ENCODE measurements at places on chromosomes 16 and 17. TPM values are rescaled to one million over a fixed set of nuclear protein-coding genes. Genes with fewer than 3 reads are reported as not detected.

DNA sequence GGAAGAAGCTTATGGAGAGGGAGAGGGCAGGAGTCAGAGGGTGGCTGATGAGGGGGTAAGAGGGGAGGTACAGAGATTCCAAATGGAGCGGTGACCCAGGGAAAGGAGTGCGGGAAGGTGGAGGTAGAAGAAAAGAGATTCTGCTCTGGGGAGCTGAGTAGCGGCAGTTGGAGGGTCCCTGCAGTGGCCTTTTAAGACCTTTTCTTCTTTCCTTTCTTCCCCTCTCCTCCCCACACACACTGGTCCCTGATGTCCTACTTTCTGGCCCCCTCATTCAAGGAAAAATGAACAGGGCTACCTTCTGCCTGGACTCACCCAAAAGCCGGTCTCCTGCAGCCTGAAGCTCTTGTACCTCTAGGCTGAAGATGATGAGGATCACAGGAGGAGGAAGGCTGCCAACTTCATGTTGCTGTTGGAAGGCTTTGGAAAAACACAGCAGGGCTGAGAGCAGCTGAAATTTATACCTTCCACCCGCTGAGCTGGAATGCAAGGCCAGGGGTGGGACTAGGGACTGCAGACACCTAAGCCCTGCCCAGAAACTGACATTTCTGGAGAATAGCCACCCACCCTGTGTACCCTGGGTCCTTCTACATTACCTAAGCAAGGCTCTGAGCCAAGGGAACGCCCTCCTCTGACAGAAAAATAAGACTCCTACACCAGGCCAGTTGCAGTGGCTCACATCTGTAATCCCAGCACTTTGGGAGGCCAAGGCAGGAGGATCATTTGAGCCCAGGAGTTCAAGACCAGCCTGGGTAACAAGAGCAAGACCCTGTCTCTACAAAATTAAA, 9.4 kb upstream of the HEATR6 start:
- no peak for DNase-seq

DNA sequence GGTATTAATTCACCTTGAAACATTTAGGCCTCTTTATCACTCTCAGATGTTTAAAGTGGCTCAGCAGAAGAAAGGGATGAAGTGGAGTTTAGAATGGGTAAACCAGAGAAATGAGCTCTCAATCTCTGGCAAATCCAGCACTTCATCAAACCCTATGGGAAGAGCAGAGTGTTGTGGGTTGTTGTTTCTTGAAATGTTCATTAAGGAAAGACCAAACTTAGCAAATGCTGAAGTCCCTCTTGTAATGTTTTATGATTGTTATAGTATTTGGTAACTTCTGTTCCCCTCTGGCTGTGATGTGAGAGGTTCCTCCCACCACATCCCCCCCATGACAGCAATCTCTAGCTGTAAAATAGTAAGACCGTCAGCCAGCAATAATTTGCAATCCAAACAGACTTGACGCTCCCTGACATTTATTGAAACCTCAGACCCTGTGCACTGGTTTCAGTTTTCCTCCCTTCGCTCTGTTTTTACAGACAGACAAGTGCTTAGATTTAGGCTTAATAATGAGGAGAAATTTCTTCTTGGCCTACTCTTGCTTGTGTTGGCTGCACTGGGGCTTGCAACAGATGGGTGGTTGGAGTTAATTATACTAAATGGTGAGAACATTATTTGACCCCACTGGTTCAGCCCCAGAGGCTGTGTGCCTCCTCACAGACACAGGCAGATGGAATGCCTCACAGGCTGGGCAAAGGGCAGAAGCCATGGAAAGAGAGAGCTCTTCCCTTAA, 609.4 kb upstream of the SOX9 start:
- DNase-seq: no peak

DNA sequence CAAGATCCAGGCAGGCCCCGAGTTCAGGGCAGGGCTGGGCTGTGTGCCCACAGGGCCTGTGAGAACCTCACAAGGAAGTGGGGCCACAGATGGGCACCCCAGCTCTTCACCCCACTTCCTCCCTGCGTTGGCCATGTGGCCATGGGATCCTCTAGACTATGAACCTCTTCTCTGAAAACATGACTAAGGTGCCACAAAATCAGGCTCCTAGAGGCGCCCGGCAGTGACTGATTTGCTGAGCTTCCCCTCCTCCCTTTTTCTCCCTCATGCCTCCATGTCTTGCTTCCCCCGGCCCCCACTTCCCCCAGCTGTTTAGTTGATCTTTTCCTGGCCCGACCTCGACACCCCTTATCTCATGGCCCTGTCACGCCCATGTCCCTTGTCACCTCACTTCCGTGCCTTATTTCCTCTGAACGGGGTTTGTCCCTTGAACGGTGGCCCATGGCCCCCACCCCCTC, 87.1 kb downstream of the KCNJ12 start:
- DNase-seq: no peak

Gene NECAB2
- total RNA-seq: 0.80 TPM

DNA sequence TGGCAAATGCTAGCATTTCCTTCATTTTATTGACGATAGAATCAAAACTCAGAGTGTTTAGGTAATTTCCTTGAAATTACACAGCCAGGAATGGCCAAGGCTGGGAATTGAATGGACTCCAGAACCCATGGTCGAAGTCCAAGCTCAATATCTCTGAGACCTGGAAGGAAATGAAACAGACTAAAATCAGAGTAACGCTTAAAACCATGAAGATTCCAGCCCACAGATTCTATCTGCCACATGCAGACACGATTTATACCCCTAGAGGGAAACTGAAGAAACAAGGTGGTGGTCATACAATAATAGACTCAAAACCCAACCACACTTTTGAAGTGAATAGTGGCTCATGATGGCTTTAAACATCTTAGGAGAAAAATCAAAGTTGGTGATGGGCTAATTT, 95.6 kb downstream of the PRKCA start:
- DNase-seq: no peak

GRCh38 chr17:15237106-15237425, 28.1 kb downstream of the PMP22 start:
- DNase-seq: no peak

Gene CDK5R1
- total RNA-seq: 1.3 TPM

GRCh38 chr17:73955616-73956015, 247.9 kb upstream of the RPL38 start:
- DNase-seq: no peak

DNA sequence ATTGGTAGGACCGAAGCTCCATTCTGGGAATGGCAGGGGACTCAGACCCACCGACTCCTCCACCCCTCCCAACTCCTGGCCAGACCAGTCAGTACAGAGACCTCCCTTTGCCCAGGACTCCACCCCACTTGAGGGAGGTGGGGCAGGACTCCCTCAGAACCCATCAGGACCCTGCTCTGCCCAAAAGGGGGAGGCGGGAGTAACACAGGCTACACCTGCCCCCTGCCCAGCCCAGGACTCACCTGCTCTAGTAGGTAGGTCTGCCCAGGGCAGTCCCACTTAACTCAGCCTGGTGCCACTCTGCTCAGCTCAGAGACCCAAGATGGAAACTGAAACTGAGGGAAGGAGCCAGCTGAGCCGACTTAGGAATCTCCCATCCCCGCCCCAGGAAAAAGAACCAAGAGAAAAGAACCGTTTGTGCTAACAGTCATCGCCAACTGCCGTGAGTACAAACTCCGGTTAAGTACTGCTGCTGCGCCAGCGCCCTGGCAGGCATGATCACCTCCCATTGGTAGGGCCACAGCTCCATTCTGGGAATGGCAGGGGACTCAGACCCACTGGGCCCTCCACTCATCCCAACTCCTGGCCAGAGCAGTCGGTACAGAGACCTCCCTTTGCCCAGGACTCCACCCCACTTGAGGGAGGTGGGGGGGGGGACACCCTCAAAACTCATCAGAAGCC, 503 bp downstream of the DHX58 start:
- DNase-seq: no peak

- DNase-seq: no peak
These were observed at the start of gene CIBAR2 for GRCh38 chr16:85112364-85112763. CIBAR2 (minus strand) TSS chr16:85112472; CDS start chr16:85112352, 120 bp downstream.

DNA sequence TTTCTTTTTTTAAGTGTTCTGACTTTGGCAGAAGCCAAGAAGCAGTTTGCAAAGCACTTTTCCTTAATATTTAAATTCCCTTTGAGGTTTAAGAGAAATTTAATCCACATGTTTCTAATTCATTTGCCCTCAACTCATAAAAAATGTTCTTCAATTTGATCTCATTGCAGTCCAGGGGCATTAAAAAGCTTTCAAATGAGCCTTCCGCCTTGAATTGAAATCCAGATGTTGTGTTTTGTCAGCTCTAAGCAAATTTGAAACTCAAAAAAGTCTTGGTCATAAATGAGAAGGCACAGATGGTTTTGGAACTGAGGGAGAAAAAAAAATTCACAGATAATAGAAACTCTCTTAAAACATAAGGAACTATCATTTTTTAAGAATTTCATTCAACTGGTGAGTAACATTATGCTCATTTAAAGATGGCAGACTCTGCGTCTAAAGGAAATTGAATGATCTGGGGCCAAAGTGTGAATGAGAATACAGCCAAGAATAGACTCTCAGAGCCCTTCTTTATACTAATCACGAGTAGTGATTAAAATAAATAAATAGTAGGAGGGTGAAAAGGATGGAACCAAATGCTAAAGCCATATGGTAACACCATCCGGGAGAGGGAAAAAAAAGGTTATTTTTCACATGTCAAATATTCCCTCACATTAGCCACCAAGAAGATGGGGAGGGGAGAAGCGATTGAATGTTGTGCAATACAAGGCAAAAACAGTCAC, 1304.7 kb downstream of the CDH8 start:
- DNase-seq: no peak

Gene KCNH6
- total RNA-seq: not detected

GRCh38 chr17:8941520-8941919, 24.0 kb downstream of the PIK3R5 start:
- no peak for DNase-seq

DNA sequence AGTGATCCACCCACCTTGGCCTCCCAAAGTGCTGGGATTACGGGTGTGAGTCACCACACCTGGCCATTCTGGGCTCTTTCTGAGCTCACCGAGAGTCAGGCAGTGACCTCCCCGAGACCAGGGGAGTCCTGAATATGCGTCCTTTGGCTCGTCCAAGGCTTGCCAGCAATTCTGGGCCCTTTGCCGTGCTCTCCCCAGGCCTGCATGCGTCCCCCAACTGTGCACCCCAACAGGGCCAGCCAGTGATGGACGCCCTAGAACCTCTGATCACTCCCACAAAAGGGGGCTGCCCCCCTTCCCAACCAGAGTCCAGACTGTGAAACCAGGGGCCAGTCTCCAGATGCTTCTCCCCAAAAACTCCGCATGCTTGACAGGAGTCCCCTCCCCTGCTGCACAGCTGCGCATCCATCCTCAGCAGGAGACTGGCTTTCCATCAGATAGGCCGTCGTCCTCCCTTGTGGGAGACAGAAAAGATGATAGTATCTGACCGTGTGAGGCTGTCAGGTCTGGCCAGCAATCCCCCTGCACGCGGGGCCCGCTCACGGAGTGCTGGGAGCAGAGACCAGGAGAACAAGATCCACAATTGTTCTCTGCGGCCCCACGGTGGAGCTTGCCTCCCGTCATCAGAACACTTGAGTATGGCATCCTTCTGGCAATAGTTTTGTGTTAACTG, 15.5 kb downstream of the HS3ST6 start:
- no peak for DNase-seq

DNA sequence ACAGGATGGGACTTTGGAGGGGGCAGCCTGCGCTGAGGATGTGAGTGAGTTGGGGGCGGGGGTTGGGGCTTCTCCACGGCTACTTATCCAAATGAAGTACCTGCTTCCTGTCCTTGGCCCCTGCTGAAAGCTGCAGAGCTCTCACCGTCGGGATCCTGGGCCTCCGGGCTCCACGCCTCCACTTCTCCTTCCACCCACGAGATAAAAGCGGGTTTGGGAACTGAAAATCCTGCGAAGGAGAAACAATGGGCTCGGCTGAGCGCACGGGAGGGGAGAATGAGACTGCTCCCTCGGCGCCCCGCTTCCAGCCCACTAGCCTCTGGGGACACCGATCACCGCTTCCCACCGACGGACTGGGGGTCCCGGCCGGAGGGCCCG, 486 bp downstream of the ZNF785 start:
- no peak for DNase-seq

- DNase-seq: no peak
These were observed 143.7 kb downstream of the CDH8 start for GRCh38 chr16:61892531-61892930.

DNA sequence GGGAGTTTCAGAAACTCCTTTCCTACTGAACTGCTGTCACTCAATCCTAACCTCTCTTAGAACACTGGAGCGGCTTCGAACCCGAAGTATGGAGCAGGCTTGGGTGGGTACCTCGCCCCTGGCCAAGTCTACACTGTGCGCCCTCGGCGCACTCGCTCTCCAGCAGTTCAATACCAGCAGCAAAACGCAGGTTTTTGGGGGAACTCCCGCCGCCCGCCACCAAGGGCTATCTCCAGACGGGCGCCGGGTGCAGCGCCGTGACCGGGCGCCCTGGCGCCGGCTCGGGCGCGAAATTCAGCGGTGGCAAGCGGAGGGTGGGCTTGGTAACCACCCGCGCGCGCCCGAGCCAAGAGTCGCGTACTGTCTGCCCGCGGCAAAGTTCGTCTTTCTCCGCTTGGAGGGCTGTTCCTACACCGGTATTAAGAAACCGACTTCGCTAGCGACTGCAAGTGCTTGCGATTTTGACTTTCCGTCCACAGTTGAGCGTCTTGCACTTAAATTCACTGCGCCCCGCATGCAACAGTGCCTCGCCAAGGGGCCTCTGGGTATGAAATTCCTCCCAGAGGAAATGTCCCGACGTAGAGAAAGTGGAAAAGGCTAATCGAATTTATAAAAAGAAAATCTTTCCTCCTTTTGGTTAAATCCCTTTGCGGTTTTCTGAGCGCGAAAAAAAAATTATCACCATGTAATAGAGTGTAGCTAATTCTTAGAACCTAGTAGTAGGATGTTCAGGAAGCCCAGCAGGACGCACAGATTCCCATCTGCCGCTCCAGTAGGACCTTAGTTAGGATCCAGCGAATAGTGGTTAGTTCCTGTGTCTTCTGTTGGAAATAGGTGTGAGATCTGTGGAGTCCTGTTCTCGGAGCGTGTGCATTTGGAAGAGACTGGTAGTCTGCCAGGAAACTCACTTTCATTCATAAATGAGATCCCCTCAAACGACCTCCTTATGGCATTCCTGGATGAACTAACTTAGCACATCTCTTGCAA, 5.0 kb upstream of the SALL1 start:
- no peak for DNase-seq

Measured in sciatic nerve (tissue), 2 donors.